ENCODE measurements at places on chromosomes 11 and 22. TPM values are rescaled to one million over a fixed set of nuclear protein-coding genes. Genes with fewer than 3 reads are reported as not detected.

The C11orf52 gene
- total RNA-seq, result not detected

The MMP27 gene
- total RNA-seq, result not detected

The CCDC81 gene
- total RNA-seq, result 2.1 TPM

The MRPL17 gene
- total RNA-seq, result 47.2 TPM

The TRPM5 gene
- total RNA-seq, result 0.09 TPM

The CYTH4 gene
- total RNA-seq, result not detected

The ABTB2 gene
- total RNA-seq, result 3.0 TPM

- no peak overlapping the region for H3K4me3 ChIP-seq
- H3K27ac ChIP-seq, result no peak overlapping the region
- H3K36me3 ChIP-seq, result no peaks in the 10 kb centered on the region
- no peak for DNase-seq
- H3K4me1 ChIP-seq, result peaks cover 5% of the 10 kb centered on the region
Measured at GRCh38 chr11:31218847-31219246, 150.7 kb downstream of the DCDC1 start.

- no peaks in the 10 kb centered on the region for H3K27me3 ChIP-seq
- H3K36me3 ChIP-seq, result no peaks in the 10 kb centered on the region
- DNase-seq, result no peak
- peaks cover 4% of the 10 kb centered on the region for H3K4me1 ChIP-seq
- no peak overlapping the region for H3K27ac ChIP-seq
Measured at GRCh38 chr11:33988586-33989370, 62.8 kb upstream of the CAPRIN1 start.

DNA sequence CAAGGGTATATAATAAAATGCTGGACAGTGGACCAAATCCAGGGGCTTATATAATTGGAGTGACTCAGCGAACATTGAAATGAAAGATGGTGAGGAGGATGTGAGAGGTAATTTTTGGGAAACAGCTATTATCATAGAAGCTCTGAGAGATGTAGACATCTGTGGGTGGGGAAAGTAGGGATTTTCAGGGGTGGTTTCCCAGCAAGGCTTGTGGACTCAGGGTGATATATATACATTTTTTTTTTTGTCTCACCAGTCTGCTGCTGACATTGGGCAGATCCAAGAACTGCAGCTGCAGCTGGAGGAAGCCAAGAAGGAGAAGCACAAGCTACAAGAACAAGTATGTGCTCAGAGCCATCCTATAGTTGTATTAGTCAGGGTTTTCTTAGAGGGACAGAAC is 208.1 kb downstream of the MYO18B start:
- H3K4me1 ChIP-seq, result peaks cover 5% of the 10 kb centered on the region
- no peak overlapping the region for H3K4me3 ChIP-seq
- no peak for DNase-seq
- peaks cover 26% of the 10 kb centered on the region for H3K27me3 ChIP-seq
- H3K36me3 ChIP-seq, result no peaks in the 10 kb centered on the region

GRCh38 chr11:17371614-17372013 is 16.8 kb downstream of the KCNJ11 start:
- H3K4me1 ChIP-seq, result no peaks in the 10 kb centered on the region
- H3K27ac ChIP-seq, result no peak overlapping the region
- H3K36me3 ChIP-seq, result peaks cover 87% of the 10 kb centered on the region
- H3K4me3 ChIP-seq, result no peak overlapping the region
- H3K27me3 ChIP-seq, result no peaks in the 10 kb centered on the region

DNA sequence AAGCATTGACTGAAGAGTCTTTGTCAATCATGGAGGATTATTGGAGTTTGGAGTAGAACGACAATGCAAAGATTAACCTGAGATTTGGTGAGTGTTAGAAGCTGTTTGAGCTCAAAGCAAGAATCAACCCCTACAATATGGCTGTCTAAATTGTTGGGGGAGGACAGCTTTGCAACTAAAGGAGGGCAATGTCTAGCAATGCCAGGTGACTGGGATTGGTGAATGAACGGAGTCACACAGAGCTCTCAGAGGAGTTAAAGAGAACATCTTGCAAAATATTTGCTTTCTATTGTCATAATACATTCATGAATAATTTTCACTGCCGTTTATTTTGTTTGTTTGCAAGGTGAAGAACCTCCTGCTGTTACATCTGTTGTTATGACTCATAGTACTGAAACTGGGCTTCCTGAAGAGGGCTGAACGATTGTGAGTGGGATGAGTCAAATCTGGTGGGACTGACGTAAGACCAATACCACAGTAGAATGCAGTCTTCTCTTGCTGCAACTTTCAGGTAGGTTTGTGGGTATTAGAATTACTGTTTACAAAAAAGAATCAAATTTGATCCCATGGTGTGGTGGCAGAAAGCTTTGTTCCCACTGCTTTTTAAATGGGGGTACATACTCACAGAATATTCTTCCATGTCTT is 281.9 kb downstream of the CADM1 start:
- peaks cover 20% of the 10 kb centered on the region for H3K4me1 ChIP-seq
- H3K36me3 ChIP-seq, result peaks cover 22% of the 10 kb centered on the region
- H3K4me3 ChIP-seq, result no peak overlapping the region
- no peak overlapping the region for H3K27ac ChIP-seq
- no peaks in the 10 kb centered on the region for H3K27me3 ChIP-seq

DNA sequence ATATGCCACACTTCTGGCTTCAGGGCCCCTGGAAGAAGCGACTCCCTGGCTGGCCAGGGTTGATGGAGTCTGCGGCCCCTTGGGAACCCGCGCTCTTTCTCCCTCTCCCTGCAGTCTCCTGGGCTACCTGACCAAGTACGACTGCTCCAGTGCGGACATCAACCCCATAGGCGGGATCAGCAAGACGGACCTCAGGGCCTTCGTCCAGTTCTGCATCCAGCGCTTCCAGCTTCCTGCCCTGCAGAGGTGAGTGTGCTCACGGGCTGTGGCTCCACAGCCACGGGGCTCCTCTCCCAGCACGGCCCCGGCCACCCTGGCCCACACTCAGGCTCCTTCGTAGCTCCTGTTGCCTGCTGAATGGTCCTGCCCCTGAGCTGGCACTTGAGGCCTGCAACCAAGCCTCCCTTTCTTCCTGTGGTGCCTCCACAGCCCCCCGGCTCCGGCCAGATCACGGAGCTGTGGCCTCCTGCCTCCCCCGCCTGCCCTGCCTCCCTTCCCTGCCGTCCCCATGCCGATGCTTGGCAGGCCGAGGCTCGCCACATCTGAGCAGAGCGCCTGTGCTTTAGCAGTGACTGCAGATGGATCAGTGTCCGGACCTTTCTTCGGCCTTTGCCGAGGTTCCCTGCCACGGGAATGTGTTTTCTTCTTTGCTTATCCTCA is 36.2 kb upstream of the KRTAP5-7 start:
- peak overlapping the region; percentile 88 for H3K27ac ChIP-seq
- H3K36me3 ChIP-seq, result peaks cover 26% of the 10 kb centered on the region
- H3K4me3 ChIP-seq, result no peak overlapping the region
- H3K27me3 ChIP-seq, result no peaks in the 10 kb centered on the region
- peaks cover 13% of the 10 kb centered on the region for H3K4me1 ChIP-seq

GRCh38 chr22:38014083-38014482 is 29.7 kb upstream of the SOX10 start:
- H3K4me1 ChIP-seq, result peaks cover 67% of the 10 kb centered on the region
- H3K36me3 ChIP-seq, result peaks cover 6% of the 10 kb centered on the region
- no peaks in the 10 kb centered on the region for H3K27me3 ChIP-seq
- no peak overlapping the region for H3K27ac ChIP-seq
- no peak overlapping the region for H3K4me3 ChIP-seq

GRCh38 chr11:59426361-59427067 is at the start of gene OR5A2:
TSS of gene OR5A2 (minus strand) at chr11:59426413. CDS start at chr11:59422953, 3,460 bp downstream.
- H3K36me3 ChIP-seq, result no peaks in the 10 kb centered on the region
- H3K4me1 ChIP-seq, result peaks cover 23% of the 10 kb centered on the region
- no peaks in the 10 kb centered on the region for H3K27me3 ChIP-seq
- DNase-seq, result no peak
- peak within 1 kb of the TSS; percentile 44 for H3K4me3 ChIP-seq

Data from neural crest cell (in vitro differentiated cells).